ENCODE measurements at places on chromosomes 16 and 17.

GRCh38 chr16:55470533-55471371 lies 8.2 kb upstream of the MMP2 start:
- DNase-seq = no peak

- no peak for DNase-seq
Observed at GRCh38 chr16:70741783-70742125, 55.9 kb upstream of the MTSS2 start.

GRCh38 chr16:1542166-1542500 lies 8.7 kb downstream of the TMEM204 start:
- no peak for DNase-seq

- DNase-seq = peak; percentile 53
Observed at GRCh38 chr16:48561960-48562393, 48.0 kb downstream of the N4BP1 start.
